ENCODE measurements at places on chromosomes 16 and 17.

DNA sequence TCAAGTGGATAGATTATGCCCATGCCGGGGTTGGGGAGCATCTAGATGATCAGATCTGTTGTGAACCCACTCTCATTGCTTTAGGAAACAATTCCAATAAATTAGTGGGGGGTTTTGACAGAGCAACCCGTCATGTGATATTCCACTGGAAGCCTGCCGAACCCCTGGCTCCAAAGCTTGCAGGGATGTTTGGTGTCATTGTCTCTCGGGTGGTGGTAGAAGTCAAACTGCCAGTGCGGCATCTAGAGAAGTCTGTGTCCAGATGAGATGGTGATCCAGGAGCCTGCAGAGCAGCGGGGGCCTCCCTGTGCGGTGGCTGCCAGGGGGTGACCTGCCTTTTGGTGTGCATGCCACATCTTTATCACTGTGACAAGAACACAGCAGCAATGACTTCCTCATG is 91.7 kb downstream of the SHISA6 start:
- no peak for DNase-seq

DNA sequence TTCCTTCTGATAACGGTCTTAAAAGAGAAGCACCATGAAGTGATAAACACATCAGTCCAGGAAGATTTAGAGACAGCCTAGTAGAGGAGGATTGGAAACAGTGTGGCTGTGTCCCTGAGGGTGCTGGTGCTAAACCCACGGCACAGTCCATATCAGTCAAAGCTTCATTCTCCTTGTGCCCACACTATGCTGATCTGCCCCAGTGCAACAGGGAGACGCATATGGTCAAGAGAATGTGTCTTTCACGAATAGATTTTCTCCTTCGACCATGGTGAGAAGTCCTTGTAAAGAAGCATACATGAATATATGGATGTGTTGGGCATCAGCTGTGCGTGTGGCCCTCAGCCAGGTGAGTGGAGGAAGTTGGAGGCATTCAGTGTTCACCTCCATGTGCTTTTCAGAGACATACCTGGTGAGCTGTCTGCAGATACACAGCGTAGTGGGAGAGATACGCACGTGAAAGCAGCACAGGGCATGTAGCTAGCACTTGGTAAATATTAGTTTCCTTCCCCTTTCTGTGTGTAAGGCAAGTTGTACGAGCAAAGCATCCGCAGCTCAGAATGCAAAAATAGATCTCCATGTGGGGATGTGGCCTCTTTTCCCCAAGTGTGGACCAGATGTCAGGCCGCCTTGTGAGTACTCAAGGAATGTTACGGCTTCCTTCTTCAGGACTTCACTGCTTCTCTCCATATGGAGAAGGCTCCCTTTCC is 29.4 kb downstream of the HLF start:
- no peak for DNase-seq

DNA sequence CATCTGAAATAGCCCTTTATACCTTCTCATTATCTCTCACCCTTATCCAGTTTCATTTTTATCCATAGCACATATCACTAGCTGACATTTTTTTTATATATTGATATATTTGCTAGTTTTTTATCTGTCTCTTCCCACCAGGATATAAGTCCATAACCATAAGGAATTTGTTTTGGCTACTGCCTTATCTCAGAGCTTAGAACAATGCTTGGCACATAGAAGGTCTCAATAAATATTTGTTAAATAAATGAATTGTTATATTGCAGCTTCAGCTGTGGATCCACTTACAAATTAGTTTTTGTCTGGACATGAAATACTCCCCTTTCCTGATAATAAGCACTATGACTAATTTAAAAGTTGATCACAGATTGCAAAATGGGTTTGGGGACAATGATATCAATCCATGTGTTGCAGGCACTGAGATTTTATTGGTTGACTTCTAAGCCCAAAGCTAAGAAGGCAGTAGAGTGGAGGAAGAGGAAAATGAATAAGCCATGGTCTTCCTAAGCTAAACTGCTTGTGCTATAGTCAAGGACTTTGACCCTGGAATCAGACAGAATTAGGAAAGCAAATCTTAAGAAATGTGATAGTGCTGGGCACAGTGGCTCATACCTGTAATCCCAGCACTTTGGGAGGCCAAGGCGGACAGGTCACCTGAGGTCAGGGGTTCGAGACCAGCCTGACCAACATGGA is 31.9 kb upstream of the YPEL2 start:
- DNase-seq: no peak

DNA sequence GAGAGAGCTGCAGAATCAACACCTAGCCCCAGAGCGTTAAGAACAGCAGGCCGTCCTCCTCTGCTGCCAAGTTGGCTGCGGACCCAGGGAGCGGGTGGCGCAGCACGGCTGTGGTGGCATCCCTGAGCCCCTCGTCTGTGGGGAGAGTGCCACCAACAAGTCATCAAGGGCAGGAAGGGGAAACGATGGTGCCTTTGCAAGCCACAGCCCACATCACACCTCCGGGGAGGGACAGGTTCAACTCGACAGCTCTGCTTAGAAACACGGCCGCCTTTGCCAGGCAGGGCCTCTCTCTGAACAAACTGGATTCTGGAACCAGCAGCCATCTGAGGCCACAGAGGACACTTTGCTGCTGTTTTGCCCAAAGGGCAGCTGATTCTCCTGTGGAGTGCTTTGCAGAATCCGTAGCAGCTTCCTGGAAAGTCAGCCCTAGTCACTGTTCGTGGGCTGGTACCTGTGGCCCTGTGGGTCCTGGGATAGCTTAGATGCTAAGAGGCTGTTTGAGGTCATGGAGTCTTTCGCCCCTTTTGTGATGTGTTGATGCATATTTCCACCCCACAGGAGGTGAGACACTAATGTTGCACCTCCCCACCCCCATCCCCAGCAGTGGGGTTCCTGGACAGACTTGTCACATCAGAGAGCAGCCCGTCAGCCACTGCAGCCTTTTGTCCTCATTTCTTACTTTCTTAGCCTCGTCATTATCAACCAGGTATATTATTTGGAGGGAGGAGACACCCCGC is 270.6 kb downstream of the CPPED1 start:
- DNase-seq: no peak

- DNase-seq: no peak
These were observed 9.6 kb downstream of the ABCA10 start for GRCh38 chr17:69218986-69219385.

GRCh38 chr17:17892009-17892408 is 55.2 kb upstream of the SREBF1 start:
- no peak for DNase-seq

- no peak for DNase-seq
These were observed at the start of gene ITGAL for GRCh38 chr16:30472328-30472942. ITGAL (plus strand) TSS chr16:30472742; CDS start chr16:30472838, 96 bp downstream.

DNA sequence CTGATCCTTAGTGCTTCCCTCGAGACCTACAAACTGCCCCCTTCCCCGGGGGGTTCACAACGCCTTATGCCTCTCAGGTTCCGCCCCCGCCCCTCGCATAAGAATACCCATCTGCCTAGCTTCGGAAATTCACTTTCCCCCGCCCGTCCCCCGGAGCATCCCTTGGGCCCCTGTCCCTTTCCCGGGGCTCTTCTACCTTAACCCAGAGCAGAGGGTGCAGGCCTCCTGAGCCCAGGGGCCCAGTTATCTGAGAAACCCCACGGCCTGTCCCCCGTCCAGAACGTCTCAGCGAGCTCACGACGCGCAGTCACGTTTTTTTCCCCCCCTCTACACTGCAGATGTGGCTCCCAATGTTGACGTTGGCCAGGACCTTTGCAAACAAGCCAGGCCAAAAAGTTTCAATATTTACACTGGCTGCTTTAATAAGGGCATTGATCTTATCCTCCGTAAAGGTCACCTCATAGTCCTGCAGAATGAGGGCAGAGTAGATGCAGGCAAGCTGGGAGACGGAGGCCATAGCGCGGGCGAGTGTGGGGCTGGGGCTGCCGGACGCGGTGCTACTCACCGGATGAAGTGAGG is 1.4 kb upstream of the NBR1 start:
- peak; percentile 65 for DNase-seq

- peak; percentile 63 for DNase-seq
These were observed 8.5 kb upstream of the ZC3H18 start for GRCh38 chr16:88561485-88562359.

- DNase-seq: no peak
These were observed 212.8 kb downstream of the ZFHX3 start for GRCh38 chr16:72835086-72835485.

DNA sequence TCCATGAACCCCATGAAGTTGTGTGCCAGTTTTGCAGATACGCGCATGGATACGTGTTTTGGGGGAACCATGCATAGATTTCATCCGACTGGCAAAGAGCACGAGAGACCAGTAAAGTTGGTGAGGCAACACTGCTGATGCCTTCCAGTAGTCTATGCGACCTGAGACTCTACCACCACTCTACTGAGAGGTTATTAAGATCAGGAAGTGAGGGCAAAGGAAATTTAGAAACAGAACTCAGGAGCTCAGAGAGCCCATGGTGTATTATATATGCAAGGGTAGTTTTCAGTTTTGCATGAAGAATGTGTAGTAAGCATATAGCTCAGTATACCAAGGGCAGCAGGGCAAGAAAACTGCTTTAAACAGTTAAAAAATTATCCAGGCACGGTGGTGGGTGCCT is 4.2 kb downstream of the SLX4 start:
- DNase-seq: no peak

DNA sequence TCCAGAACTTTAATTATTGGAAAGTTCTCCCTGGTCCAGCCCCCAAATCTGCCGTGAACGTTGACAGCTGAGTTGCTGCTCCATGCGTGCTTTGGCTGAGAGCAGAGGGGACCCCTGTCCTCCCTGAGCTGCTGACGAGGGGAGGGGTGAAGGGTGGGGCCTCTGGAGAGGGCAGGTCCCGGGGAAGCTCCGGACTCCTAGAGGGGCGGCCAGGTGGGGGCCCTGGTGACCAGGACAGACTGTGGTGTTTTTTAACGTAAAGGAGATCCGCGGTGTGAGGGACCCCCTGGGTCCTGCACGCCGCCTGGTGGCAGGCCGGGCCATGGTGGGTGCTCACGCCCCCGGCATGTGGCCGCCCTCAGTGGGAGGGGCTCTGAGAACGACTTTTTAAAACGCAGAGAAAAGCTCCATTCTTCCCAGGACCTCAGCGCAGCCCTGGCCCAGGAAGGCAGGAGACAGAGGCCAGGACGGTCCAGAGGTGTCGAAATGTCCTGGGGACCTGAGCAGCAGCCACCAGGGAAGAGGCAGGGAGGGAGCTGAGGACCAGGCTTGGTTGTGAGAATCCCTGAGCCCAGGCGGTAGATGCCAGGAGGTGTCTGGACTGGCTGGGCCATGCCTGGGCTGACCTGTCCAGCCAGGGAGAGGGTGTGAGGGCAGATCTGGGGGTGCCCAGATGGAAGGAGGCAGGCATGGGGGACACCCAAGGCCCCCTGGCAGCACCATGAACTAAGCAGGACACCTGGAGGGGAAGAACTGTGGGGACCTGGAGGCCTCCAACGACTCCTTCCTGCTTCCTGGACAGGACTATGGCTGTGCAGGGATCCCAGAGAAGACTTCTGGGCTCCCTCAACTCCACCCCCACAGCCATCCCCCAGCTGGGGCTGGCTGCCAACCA is at the start of gene MC1R:
MC1R (plus strand) TSS at position 410 of the 895 bp plus-strand sequence; CDS start at position 807, 397 bp downstream.
- DNase-seq: peak; percentile 72

- no peak for DNase-seq
These were observed 49.4 kb upstream of the CDC42EP4 start for GRCh38 chr17:73360961-73361761.

- no peak for DNase-seq
These were observed 9.5 kb downstream of the HSD17B2 start for GRCh38 chr16:82044585-82044911.

GRCh38 chr17:59688008-59688407 is 19.2 kb downstream of the PTRH2 start:
- no peak for DNase-seq

- DNase-seq: no peak
These were observed 21.2 kb downstream of the DHODH start for GRCh38 chr16:72029567-72030271.

DNA sequence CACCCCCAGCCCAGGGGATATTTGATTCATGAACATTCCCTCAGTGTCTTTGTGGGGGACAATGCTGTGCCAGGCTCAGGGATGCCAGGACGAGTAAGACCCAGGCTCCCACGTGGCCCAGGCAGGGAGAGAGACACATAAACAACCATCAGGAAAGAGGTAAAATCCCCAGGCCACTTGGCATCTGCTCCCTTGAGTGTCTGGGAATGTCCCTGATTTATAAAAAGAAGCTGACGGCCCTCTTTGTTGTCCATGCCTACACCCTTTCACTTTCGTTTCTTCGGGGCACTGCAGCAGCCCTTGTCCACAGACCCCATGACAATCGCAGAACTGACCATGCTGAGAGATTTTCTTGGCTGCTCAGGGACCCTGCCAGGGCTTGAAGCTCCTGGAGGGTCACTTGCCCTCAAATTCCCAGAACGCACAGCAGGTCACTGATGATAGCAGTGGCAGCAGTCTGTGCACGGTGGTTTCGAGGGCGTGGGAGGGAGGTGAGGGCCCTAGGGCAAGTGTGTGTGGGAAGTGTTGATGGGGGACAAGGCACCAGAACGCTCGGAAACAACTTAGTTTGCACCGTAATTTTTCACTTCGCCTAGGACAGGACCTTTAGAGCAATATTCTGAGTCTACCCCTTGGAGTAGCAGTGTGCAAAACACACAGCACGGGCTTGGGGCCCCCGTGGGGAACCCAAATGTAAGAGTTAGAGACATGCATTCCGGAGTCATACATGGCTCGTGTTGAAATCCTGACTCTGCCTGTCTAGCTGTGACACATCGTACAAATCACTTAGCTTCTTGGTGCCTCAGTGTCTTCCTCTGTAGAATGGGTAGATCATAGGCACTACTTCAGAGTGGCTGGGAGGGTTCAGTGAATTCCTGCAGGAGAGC is 4.7 kb downstream of the NOD2 start:
- no peak for DNase-seq

- no peak for DNase-seq
These were observed 65.8 kb downstream of the CYTH1 start for GRCh38 chr17:78716292-78716691.

DNA sequence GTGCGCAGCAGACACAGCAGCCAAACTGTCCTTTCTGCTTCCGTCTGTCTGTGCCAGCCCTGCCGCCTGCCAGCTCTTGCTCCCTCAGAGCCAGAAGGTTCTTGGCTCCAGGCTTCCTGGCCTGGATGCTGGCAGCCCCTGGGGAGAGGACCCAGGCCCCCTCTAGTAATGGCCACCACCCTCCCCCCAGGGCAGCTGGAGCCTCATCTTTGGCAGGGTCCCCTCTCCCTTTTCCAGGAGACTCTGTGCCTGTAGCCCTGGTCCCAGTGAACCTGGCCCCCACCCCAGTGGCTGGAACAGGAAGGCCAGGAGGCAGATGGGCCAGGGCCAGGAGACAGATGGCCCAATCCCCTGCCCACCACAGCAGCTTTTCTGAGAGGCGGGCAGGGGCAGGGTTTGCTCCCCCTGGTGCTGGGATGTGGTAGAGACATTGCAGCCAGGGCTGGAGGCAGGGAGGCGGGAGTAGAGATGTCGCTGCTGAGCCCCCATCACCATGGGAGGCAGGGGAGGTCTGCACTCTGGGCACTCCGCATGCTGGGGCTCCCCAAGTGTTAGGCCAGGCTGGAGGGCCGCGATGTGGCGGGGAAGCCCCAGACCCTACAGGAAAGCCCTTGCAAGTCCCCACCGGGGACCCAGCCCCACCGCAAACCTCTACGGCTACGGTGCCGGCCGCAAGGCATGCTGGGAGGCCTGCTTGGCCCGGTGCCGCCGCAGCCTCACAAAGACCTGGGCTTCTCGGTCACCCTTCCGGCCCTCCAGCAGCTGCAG is 16.7 kb downstream of the UNC13D start:
- peak; percentile 75 for DNase-seq
